Thyroid gland (tissue), 4 donors: ENCODE measurements at places on chromosomes 16 and 17.
A peak's percentile ranks its signal among the peaks of the same experiment; 100 is the strongest.

DNA sequence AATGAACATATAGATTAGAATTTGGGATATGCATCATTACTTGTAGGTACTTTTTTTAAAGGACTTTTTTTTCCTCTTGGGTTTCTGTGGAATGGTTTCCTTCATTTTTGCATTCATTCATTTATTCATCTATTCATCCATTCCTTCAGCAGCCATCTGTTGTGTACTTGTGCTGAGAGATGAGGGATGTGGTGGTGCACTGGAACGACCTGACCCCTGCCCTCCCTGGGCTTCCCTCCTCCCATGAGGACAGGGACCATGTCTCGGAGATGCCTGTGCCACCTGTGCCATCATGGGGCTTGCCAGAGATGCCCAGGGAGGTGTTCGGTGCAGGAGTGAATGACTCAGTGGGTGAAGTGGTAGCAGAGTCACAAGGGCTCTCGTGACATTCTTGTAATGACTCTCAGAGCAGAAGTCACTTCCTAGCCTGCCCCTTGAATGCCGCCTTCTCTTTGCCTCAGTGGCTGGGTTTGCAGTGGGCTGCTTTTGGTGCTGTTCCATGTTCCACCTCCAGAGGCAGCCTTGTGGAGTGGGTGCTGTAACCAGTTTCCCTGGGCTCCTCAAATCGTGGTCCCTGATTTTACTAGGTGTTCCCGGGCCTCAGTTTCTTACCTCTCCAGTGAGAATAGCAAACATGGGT, 43.9 kb downstream of the CLEC16A start:
- DNase-seq, result peak; percentile 66

DNA sequence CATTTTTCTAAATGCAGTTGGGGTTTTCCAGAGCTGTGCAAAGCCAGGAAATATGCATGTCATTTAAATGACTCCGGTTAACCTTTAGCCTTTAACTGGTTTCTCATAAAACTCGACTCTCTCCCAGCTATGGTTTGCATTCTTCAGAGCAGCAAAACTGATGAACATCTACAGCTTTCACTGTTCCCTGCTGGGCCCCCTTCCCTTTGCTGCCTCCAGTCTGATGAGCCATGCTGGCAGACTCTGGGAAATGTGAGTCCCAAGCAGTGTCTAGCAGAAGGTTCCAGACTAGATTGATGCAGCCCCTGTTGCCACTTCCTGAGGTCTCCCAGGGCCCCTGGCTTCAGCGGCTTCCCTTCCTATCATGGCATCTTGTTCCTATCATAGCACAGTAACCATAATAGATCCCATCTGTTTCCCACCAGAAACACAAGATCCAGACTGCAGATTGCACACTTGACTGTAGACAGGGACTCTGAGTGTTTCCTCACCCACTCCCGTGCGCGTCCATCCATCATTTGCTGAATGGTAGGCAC, 135.4 kb downstream of the CLEC16A start:
- no peak for DNase-seq

DNA sequence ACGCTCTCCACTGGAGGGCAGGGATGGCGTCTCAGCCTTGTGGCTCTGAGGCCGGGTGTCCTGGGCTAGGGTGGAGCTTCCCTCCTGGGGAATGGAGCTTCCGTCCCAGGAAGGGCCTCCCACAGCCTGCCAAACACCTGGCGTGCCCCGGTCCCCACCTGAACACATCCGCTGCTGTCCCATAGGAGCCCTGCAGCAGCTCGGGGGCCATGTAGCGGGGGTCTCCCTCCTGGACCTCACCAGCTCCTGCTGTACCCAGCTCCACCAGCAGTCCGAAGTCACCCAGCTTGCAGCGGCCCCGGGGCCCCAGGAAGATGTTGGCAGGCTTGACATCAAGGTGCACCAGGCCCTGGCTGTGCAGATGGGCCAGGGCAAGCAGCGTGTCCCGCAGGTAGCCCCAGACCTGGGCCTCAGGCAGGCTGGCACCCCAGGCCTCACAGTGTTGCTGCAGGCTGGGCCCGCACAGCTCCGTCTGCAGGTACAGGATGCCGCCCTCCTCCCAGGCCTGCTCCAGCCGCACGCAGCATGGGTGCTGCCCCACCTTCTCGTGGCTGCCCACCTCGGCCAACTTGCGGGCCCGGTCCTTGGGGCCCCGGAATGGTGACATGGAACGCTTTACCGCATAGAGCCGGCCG, 5.0 kb downstream of the PKMYT1 start:
- no peak for DNase-seq

DNA sequence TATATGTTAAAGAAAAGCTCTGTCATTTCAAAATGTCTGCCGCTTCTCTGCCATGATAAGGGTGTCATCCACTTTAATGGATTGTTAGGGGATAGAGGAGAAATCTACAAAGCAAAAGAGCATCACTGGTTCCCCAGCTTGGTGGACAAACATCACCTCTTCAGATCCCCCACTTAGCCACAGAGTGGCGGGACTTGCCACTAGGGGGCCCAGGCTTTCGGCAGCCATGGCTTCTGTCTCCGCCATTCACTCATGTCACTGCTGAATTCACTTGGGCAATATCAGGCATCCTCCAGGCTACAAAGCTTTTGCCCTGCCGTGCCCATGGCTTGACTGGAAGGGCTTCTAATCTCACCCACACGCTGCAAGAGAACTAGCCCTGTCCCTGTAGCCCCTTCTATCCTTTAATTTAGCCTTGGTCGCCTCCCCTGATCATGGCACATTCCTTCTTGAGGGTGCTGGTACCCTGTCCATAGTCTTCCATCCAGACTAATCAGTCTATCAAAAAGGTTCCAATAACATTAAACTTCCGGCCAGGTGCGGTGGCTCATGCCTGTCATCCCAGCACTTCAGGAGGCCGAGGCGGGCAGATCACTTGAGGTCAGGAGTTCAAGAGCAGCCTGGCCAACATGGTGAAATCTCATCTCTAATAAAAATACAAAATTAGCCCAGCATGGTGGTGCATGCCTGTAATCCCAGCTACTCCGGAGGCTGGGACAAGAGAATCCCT, 34.7 kb downstream of the SBK1 start:
- DNase-seq, result peak; percentile 51

GRCh38 chr16:67708368-67708771, 10.7 kb downstream of the GFOD2 start:
- no peak for DNase-seq
